Stimulated activated CD4-positive, alpha-beta T cell treated with anti-CD3 and anti-CD28 coated beads, Interleukin-2, amount 100 ng/mL, for 24 hours (primary cell): ENCODE measurements at places on chromosomes 11 and 22.

DNA sequence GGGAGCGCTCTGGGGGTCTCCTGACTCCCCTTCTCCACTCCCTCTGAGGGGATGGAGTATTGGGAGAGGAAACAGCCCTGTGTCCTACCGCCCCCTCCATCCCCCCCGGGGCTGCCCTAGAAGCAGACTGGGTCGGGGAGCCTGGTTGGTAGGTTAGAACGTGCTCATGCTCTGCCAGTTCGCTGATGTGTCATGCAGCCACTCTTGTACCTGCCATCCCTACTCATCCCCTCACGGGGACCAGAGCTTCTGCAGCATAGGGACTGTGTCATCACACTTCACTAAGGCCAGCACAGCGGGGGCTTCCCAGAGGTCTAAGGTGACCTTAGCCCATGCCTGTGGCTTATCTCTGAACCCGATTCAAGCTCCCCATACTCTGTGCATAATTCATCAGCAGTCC, 4.7 kb downstream of the KCNJ1 start:
- no peak for DNase-seq

- DNase-seq, result no peak
These were observed 74.2 kb downstream of the KIRREL3 start for GRCh38 chr11:126926376-126926791.

DNA sequence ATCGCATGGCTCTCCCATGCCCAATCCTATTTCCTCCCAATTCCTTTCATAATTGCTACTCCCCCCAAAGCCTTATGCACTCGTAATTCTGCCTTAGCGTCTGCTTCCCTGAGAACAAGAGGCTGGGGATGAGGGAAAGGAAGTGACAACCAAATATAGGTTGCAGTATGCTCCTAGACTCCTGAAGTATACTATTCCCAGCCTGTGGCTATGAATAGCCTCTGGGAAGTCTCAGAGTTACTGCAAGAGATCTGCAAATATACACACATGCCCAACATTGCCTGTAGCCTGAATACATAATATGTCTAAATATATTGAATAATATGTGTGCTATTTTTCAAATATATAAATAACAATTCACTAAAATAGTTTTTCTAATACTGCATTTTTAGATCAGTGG, 96.1 kb upstream of the CD44 start:
- no peak for DNase-seq

DNA sequence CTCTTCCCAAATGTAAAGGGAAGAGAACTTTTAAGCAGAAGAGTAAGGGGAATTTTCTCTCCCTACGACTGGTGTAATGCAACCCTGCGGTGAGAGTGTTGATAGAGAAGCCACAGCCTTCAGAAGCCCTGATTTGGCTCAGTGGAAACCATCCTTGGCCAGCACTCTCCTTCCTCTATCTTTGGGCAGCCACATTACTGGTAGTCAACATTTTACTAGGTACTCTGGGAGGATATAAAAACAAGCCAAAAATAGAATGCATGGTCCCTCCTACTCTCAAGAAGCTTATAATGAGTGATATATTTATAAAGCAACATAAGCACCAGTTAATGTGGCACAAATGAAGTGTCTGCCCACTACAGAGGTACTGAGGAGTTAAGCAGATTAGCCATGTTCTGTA, 201.8 kb upstream of the NCAM1 start:
- no peak for DNase-seq

DNA sequence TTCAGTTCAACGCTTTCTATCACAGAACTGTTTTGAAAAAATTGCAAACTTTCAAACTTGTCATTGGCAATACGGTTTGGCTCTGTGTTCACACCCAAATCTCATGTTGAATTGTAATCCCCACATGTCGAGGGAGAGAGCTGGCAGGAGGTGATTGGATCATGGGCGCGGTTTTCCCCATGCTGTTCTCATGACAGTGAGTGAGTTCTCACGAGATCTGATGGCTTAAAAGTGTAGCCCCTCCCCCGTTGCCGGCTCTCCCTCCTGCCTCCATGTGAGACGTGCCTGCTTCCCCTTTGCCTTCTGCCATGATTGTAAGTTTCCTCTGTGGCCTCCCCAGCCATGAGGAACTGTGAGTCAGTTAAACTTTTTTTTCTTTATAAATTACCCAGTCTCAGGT, 1144.0 kb downstream of the BRD1 start:
- no peak for DNase-seq

DNA sequence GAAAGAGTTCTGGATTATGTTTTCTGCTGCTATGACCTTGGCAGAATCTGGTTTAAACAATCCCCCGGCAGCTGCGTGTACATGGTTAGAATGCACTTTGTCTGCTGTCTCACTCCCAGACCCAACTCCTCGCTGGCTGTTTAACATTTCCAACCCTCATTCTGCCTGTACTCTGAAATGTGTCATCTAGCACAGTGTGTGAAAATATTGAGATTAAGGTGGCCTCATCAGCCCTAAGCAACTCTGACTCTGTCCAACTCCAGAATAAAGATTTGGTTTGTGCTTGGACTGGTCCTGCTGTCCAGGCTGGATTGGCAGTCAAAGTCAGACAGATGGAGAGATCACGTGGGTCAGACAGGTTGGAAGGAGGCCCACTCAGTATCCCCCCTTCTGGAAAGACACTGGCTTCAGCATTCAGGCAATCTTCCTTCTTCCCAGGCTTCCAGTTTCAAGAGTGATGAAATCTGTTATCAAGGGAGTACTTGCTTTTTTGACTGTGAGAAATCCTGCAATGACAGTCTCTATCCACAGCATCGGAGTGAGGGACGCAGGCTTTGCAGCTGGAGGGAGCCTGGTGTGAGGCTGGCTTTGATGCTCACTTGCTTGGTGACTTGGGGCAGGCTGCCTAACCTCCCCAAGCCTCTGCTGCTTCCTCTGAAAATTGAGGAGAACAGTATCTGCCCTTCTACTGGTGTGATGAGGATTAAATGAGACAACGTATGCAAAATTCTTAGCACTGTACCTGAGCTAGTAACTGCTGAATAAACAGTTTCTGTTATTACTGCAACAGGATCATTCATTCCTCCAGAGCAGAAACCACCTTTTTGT, 29.8 kb downstream of the ABTB2 start:
- no peak for DNase-seq

GRCh38 chr11:14111496-14111895, 149.0 kb downstream of the SPON1 start:
- no peak for DNase-seq

- DNase-seq, result no peak
These were observed 224.5 kb upstream of the DDI1 start for GRCh38 chr11:103811870-103812455.

GRCh38 chr11:726278-727220, 20.5 kb downstream of the EPS8L2 start:
- DNase-seq, result peak; percentile 49

- no peak for DNase-seq
These were observed 896.9 kb downstream of the KCNA4 start for GRCh38 chr11:29119707-29120618.

DNA sequence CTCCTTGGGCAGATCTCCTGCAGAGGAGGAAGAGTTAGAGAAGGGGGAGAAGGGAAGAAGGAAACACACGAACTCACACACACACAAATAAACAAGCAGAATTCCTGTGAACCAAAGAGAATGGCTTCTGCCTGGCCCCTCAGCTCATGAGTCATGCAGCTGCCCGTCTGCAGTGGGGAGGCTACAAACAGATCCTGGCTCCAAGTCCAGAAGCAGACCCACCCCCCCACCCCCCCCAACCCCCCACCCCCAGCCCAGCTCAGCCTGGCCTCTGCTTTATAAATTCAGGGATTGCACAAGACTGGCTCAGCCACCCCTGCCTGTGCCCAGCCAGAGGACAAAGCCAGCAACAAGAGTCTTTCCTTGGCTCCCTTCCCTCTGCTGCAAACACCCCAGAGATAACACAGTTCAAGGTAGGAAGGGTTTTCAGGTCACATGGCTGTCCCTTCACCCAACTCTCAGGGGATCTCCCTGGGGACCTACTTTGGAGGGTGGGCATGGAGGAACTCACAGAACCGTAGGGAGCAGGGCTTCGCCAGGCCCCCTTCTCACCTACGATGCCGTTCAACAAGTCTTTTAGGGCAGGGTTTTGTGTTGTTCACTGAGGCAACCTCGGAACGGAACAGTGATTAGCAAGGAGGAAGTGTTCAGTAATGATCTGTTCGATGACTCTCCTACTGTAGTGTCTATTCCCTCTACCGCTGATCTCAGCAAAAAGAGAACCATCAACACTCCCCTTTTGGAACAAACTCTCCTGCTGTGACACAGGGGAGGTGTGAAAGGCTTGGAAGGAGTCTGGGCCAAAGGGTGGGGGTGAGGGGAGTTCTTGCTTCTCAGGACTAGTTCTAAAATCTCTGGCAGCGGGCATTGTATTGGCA, 35.5 kb downstream of the RPL27A start:
- DNase-seq, result no peak

GRCh38 chr11:16956538-16957153, 57.6 kb downstream of the PLEKHA7 start:
- DNase-seq, result no peak

DNA sequence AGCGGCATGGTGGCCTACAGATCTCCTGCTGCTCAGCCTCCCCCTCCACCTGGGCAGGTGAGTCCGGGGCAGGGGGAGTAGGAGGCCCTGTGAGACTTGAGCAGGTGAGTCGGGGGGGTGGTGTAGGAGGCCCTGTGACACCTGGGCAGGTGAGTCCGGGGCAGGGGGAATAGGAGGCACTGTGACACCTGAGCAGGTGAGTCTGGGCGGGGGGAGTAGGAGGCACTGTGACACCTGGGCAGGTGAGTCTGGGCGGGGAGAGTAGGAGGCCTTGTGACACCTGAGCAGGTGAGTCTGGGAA, 299.3 kb downstream of the BRD1 start:
- no peak for DNase-seq

- no peak for DNase-seq
These were observed 2.6 kb downstream of the PHOX2A start for GRCh38 chr11:72241291-72241781.

GRCh38 chr11:134545521-134545920, 133.5 kb upstream of the B3GAT1 start:
- no peak for DNase-seq

DNA sequence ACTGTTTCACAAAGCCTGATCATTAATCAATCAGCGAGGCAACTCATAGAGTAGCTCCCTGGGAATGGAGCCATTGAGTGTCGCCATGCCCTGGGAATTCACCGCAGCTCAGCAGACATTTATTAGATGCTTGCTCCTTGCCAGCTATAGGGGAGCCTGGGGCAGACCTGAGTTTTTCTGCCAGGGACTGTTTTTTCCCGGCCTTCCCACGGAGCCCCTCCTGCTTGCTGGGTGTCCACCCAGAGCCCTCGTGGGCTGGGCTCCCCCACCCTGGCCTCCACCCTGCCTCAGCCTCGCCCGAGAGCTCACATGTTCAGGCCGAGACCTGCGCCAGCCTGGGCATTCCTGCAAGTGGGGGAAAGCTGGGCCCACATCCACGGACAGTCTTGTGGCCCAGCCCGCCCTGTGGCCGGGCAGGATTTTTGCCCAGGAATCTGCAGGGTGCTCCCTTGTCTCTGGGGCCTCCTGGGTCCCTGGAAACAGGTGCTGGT, 64.9 kb downstream of the SMIM38 start:
- no peak for DNase-seq

GRCh38 chr11:111342329-111342728, 36.7 kb downstream of the POU2AF1 start:
- no peak for DNase-seq

GRCh38 chr22:30425616-30426387, at the start of gene MTFP1:
TSS of gene MTFP1 (plus strand) at chr22:30425768. CDS start at chr22:30425880, 112 bp downstream.
- DNase-seq, result peak; percentile 59

GRCh38 chr11:76453248-76453647, 8.4 kb downstream of the EMSY start:
- no peak for DNase-seq

DNA sequence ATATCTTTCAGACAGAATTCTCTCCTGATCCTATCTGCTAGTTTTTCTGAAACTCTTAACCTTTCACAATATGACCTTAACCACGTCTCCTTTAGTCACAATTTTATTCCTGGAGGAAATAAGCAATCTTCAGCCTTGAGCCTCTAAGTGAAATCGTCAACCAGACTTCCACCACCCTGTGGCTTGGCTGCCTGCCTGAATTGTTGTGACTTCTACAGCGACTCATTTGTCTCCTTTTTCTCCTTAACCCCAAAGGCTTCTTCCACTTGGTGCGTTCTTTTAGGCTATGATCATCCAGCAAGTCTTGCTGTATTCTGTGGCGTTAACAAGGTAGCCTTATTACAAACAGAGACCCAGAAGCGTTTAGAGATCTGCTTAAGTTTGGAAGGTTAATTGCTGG, 535.1 kb upstream of the ARHGAP42 start:
- no peak for DNase-seq

GRCh38 chr22:35752006-35752862, 34.6 kb downstream of the APOL5 start:
- no peak for DNase-seq

GRCh38 chr11:17280494-17281127, 4.1 kb downstream of the NUCB2 start:
- DNase-seq, result no peak

- no peak for DNase-seq
These were observed 193.3 kb downstream of the BCR start for GRCh38 chr22:23373601-23374000.

- DNase-seq, result no peak
These were observed 3.0 kb upstream of the CHEK1 start for GRCh38 chr11:125621995-125622394.

DNA sequence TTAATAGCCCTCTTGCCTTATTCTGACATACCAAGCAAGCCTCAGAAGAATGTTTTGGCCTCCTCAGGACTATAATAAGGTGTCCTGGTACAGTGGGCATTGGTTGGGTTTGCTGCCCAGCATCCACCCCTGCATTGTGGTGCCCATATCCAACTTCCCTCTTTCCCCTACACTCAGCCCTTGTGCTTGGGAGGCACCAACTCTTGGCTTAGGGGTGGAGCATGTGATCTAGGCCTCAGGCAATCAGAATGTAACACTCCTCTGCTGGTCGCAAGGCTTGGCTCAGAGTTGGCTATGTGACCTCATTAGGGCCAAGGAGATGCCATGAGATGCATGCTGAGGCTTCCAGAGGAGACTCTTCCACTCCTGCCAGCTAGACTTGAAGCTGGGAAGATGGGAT, 123.0 kb downstream of the CSNK2A3 start:
- no peak for DNase-seq

GRCh38 chr11:92873551-92873950, 95.9 kb upstream of the MTNR1B start:
- no peak for DNase-seq

DNA sequence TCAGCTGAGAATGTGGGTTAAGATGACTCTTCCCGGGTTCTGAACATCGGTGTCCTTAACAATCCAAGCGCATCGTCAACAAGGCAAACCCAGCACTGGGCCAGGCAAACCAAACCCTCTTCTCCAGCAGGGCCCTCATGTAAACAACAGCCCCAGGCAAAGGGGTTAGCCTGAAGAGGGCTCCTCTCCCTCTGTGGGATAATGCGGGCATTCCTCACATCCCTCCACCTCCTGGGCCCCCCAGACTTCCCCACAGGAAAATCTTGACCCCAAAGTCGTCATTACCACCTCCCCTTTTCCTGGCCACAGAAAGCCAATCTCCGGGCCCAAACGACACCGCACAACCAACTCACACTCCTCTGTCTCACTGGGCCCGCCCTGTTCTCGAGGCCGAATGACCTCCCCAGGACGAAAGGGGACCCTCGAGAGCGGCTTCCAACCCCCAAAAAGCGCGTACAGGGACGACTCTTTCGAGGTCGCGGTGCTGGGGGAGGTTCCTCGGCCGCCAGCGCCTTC, 566 bp downstream of the DDB1 start:
- peak; percentile 11 for DNase-seq

- no peak for DNase-seq
These were observed 13.3 kb downstream of the SMCO4 start for GRCh38 chr11:93529707-93530467.

- no peak for DNase-seq
These were observed 26.1 kb upstream of the APLP2 start for GRCh38 chr11:130043575-130043974.

GRCh38 chr11:57175478-57175877, 6.3 kb upstream of the LRRC55 start:
- DNase-seq, result no peak
